ENCODE measurements at places on chromosomes 7 and 10.

DNA sequence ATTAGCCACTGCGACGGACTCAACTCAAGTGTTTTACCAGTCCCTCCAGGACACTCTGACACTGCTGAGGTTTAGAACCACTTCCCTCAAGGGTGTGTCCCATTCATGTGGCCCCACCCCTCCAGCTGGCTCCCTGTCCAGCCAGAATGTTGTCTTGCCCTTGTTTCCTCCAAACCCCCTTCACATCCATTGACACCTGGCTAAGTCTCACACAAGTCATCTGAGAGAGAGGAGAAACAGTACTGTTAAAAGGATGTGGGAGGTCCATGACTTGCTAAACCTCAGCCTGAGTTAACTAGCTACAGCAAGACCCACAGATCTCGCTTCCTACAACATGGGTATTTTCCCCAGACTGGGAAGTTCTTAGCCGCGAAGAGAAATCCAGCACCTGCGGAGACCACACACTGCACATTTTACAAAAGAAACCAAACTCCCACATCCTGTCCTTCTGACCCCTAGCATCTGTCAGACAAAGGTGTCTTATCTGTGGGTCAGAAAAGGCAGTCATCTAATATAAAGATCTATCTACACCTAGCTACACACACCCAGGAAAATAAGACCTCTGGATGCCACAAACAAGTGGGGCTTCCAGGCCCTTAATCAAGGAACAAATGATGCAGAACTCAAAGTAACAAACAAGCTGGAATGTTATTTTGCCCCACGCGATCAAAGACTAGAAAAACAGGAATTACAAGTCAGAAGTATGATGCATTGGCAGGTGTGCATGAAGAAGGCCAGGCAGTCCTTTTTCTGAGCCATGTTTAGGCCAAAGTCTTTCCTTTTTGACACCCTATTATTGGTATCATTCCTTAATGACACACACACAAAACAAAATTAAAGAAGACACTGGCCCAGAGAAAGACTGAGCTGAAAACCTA lies 13.9 kb downstream of the OSBPL3 start:
- peak; percentile 87 for DNase-seq

DNA sequence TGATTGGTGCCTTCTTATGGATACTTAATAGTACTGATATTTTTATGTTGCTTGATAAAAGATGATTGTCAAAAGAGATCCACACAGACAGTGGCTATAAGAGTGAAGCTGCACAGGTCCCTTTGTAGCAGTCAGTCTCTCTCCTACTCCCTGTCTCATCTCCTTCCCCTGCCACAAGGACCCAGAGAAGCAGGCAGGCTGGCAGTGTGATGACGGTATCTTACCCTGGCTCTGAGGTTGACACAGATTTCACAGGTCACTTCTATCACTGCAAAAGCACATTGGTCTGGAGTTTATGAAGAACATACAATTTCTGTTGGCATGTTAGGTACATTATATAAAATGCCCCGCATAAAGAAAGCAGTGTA lies 64.4 kb upstream of the AHR start:
- DNase-seq, result no peak

- DNase-seq, result no peak
Observed at GRCh38 chr10:78715435-78715834, 353.3 kb upstream of the ZMIZ1 start.

DNA sequence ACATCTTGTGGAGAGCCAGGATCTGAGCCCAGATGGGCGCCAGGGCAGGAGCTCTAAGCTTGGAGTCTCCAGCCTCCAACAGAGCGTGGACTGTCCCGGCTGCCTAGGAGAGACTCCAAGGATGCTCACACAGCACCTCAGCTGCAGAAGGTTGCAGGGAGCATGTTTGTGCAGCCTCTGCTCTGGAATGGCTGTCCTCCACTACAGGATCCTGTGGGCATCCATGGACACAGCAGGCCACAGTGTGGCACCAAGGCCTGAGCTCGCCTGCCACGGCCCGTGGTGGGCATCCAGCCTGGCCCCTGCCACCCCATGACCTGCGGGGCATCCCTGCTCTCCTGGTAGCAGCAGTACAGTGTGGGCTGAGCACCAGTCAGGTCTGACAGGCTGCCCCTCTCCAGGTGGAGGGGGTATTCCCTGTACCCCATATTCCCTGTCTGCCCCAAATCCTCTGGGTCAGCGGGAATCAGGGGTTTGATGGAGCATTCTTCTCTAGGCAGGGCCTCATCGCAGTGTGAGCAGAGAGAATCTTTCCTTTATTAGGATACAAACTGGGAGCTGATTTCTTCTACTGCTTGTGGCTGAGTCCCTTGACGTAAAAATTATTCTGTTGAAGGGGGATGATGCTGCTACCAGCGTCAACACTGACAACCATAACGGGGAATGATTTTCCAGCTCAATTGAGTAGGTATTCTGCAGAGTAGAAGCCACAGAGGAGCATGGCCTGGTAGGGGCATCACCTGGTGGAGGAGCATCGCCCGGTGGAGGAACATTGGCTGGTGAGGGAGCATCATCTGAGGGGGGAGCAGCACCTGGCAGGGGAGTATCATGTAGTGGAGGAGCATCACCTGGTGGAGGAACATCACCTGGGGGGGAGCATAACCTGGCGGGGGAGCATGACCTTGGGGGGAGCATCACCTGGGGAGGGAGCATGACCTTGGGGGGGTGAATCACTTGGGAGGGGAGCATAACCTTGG lies 60.6 kb downstream of the GLRX3 start:
- DNase-seq, result no peak

GRCh38 chr10:34288634-34289033 lies 526.5 kb downstream of the PARD3 start:
- peak; percentile 90 for DNase-seq

GRCh38 chr10:74585231-74586087 lies 240.9 kb upstream of the KAT6B start:
- no peak for DNase-seq

DNA sequence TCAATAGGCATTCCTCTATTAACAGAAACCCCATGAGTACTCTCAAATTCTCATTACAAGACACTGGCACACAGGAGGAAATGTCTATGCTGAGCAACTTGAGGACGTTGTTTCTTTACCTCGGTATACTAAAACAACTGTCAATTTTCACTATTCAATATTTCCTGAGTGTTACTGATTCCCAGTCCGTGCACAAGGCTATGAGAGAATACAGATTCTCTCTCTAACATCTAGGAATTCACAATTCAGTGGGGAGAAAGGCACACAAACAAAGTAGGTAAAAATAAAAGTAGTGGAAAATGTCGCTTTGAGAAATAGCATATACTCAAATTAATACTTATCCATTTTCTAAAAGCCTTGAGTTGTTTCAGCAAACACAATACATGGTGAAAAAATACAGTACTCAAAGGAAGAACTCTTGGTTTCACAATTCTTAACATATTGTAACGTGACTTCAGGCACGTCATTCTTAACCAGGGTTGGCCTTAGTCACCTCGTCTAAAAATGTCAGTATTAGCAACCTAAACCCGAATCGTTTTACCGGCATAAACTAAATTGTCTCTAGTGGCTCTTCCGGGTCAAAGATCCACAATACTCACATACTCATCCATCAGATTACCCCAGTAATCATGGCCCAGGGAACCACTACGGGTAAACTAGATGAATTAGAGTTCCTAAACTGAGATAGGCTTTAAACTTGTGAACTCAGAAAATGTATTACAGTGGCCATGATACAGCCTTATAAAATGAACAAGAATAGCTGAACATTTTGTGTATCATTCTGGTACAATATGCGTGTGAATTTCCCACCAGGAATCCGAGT lies 1.5 kb downstream of the IPMK start:
- DNase-seq, result peak; percentile 78

DNA sequence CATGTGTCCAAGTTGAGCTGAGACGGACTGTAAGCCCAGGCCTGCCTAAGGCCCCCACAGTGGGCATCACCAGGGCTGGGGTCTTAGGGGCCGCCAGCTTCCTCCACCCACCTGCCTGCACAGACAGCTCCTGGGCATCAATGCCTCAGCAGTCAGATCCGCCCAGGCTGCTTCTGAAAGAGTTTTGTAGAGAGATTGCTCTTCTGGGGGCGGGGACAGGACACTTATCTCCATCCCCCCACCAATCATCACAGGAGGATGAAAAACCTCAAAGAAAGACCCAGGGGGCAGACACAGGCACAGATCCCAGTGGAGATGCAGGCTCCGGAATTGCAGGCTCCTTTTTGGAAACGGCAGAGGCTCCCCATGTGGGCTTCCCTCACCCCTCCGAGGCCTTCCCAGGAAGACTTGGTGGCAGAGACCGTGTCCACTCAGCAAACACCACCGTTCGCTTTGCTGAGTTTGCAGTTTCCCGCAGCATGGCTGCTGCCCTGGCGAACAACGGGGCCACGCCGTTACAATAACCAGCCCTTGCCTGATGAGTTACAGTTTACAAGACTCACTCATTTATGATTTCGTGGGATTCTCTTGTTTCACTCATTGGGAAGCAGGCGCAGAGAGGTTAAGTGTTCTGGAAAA lies 96.4 kb downstream of the MKI67 start:
- DNase-seq, result no peak

DNA sequence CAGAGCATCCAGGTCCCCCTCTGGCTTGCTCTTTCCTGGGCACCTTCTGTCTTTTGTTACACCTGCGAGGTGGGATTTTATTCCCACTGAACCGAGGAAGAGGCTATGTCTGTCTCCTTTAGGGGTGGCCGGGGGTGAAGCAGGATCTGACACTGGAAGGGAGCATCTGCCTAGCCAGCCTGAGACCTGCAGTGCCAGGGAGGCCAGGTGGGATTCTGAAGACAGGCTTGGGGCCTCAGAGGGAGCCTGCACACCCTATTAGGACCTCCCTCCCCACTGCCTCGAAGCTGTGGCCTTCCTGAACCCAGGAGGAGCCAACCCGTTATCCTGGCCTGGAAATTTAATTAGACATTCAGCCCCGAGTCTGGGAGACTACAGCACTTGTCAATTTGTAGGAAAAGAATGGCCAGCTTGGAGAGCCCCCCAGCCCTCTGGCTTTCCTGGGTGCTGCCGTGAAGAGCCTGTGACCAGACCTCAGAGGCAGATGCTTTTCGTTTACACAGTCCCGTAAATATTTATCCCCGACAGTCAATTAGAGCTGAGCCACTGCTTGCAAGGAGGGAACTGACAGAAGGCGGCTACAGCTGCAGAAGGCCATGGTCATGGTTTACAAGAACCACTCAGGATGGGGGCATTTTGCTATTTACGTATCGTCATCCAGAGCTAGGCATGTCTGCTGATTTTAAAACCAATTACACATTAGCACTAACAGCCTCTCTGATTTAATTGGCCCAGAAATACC lies 19.7 kb downstream of the CHAT start:
- no peak for DNase-seq

DNA sequence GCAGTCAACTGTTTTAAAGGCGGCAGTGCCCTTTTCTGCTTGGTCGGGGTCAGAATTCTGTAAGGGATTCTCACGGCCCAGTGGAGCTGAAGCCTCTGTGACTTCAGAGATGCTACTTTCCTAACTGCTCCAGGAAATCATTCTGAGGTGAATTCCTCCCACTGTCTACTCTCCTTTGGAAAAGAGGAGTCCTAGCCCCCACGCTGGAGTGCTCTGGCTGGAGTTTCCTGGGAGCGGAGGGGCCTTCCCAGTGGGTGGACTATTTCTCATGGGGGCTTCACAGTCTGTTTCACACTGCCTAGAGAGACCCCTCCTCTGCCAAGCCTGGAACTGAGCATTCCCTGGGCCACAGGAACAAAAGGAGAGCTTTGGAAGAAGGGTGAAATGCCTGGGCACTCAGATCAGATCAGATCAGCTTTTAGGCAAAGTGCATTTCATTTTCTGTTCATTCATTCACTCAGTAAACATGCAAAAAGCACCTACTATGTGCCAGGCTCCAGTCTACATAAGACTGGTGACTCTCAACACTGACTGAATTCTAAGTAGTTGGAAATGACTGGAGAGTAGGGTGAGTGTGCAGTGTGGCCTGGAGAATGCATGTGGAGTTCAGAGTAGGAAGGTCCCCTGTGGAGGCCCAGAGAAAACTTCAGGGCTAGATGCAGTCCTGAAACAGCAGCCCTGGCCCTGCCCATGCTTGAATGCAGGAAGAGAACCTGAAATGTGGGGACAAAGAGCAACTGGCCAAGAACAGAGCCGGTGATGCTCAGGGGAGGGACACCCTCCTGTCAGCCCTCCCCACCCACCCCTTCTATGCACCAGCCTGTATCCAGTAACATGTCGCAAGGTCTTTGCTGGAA lies 12.2 kb downstream of the ZNF488 start:
- no peak for DNase-seq

DNA sequence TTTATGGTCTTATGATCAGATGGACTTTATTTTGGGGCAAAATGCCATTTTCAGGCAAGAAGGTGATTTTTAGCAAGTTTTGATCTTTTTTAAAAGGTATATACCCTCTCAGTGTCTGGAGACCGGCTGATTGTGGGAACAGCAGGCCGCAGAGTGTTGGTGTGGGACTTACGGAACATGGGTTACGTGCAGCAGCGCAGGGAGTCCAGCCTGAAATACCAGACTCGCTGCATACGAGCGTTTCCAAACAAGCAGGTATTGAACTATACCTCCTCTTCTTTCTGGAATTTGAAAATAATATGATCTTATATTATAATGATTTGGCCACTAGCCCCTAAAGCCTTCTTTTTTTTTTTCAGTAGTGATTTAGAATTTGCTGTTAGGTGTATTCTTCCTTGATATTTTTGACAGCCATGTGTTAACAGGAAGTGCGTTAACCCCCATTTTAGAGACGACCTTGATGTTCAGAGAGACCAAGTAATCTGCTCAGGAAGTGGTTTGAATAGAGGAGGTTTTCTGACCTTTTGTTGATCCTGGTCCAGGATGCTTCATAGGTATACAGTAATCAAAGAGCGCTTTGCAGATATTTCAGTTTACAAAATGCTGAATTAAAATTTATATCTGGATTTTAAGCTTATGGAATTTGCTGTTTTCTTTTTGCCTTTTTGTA lies 6.2 kb downstream of the BUB3 start:
- DNase-seq, result no peak

DNA sequence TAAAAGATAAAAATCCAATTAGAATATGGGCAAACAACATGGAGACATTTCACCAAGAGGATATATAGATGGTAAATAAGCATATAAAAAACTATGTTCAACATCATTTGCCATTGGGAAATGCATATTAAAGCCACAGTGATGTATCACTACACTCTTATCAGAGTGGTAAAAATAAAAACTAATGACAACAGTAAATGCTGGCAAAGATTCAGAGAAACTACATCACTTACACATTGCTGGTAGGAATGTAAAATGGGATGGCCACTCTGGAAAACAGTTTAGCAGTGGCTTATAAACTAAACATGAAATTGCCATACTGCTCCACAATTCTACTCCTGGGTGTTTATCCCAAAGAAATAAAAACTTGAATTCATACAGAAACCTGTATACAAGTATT lies 59.2 kb downstream of the CROT start:
- no peak for DNase-seq

GRCh38 chr10:13842117-13842516 lies 255.4 kb downstream of the PRPF18 start:
- DNase-seq, result no peak

GRCh38 chr10:27099448-27099847 lies 846 bp downstream of the ANKRD26 start:
- DNase-seq, result no peak

Measured in epithelial cell of esophagus (primary cell).